ENCODE measurements at places on chromosomes 12 and 14.

GRCh38 chr14:78086342-78086741, 83.8 kb upstream of the NRXN3 start:
- no peak for DNase-seq

GRCh38 chr12:122946690-122947341, 19.4 kb downstream of the ABCB9 start:
- DNase-seq: no peak

DNA sequence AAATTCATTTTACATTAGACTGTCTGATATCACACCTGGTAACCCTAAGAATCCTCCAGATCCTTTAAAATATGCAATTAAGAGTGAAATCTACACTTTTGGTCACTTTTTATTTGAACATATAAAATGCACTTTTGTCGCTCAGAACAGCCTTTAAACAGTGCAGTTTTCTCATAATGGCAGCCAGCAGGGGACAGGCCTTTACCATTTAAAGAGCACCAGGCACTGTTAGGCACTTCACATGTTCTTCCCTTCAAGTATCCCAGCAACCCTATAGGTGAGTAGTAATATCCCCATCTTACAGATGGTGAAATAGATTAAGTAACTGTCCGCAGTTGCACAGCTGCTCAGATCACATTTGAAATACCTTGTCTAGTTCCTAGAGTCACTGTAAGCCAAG, 11.3 kb upstream of the SAMD4A start:
- no peak for DNase-seq

GRCh38 chr12:45638386-45638785, 91.1 kb upstream of the ARID2 start:
- no peak for DNase-seq

DNA sequence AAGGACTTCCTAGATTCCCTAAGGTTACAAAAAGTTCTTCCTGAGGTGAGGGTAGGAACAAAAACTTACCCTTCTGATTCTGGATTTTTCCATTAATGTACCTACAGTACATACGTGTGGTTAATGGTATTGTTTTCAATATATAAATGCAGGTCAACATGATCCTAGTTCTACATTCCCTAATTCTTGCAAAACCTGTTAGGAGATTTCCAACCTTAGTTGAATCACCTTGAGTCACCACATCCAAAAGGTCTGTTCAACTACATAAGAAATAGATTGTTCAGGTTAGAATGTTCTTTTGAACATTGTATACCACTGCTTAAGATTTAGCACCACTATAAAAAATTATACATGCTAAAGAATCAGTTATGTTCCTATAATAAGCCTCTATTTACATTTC, 118.9 kb downstream of the GARIN6 start:
- no peak for DNase-seq

Data from HAP-1 (cell line).